ENCODE measurements at places on chromosomes 1 and 21.

- no peak for DNase-seq
Observed at GRCh38 chr1:31712630-31713029, 8.8 kb upstream of the COL16A1 start.

- no peak for DNase-seq
Observed at GRCh38 chr1:53330819-53331218, 2.9 kb upstream of the LRP8 start.

DNA sequence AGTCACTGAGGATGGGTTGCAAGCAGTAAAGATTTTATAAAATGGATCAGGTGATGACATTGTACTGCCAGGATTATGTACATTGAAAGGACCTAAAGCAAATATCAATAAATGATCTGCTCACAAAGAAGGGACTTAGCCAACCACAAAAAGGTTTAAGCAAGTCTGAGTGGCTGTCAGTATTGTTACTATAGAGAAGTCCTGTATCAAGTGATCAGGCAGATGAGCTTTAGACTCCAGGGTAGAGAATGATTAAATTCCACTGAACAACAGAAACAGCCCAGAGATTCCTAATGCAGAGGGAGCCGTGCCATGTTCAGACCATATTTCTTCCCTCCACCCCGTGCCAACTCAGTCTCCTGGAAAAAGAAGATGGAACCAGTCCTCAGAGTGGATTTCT, 138.9 kb downstream of the SETD4 start:
- DNase-seq = no peak

DNA sequence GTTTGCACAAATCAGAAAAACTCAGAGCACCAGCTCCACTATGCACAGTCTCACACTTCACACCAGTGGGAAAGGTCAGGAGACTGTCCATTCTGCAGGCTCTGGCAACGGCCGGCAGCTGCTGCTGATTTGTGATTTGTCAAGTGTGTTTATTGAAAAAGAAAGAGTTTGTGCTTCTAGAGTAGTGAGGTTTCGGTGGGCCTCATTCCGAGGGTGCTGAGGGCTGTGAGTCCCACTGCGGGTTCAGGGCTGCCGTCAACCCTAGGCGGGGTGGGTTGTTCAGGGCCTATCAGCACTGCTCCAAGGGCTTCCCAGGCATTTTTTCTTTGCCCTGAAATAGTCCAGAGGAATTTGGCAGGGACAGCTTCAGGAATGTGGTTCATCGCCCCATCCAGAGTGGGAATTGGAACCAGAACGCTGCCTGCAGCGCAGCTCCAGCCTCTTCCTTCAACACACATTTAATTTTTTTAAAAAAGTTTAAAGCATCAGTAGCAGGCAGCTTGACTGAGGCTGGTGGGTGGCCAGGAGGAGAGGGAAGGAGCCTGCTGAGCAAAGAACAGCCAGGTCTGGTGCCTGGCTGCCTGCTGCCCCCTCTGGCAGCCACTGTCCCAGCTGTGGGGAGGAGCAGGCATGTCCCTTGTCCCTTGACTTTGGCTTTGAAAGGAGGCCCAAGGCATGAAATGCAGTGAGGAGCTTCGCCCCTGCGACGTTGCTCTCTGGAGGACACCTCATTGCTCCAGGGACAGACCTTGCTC, 19.7 kb downstream of the STUM start:
- DNase-seq = no peak

DNA sequence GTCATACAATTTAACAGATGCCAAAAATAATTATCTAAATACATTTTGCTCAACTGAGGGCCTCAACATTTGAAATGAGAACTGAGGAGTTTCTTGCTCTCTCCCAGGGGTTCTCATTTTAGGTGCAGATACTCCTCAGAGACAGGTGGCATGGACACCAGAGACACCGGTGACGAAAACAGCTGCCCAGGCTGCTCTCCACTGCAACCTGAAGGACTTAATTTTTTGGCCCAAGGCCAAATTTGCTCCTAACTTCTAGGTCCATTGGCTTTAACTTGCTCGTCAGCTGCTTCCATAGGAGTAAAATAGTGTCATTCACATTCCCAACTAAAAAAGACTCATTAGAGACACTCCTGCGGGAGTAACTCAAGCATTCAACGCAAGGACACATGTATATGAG, 87.0 kb downstream of the NRIP1 start:
- no peak for DNase-seq

GRCh38 chr1:1349256-1350012, at the start of gene DVL1:
Gene DVL1 (minus strand): TSS chr1:1349418. CDS start chr1:1349065, 353 bp downstream.
- DNase-seq = peak; percentile 56

DNA sequence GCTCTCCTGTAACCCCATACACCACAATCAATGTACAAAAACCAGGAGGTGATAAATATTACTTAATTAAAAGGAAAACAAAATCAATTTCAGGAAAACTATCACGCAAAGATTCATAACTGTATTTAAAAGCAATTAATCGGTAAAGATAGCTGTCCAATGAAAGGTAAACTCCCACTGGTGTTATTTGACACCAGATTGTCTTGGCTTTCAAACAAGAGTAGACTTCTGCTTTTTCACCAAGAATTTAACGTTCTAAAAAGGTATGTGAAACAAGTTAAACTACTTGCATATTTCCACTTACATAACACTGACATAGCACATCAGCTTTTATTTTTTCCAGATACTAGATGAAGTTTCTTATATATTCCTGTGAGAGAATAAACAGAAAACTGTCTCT, 3.5 kb downstream of the PLPP3 start:
- no peak for DNase-seq

DNA sequence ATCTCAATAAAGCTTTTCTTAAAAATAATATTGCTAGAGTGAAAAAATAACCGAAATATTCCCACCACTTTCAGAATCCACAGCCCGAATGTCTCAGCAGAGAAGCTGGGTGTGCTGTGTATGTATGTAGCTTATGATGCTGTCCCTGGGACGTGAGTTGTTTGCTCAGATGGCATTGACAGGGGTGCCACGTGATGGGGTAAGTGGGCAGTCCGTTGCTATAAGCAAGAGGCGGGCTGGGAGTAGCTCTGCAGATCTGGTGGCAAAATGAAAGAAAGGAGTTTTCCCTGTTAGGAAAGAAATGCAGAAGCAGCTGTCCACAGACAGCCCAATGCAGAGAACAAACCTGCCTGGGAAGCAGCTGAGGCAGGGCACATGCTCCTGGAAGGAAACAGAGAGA, 3.8 kb upstream of the FAM20B start:
- DNase-seq = no peak

GRCh38 chr21:37270576-37271365, 3.6 kb upstream of the VPS26C start:
- no peak for DNase-seq

- no peak for DNase-seq
Observed at GRCh38 chr1:85387781-85388180, 77.2 kb downstream of the DDAH1 start.

- DNase-seq = no peak
Observed at GRCh38 chr1:94063379-94063778, 57.6 kb downstream of the ABCA4 start.

DNA sequence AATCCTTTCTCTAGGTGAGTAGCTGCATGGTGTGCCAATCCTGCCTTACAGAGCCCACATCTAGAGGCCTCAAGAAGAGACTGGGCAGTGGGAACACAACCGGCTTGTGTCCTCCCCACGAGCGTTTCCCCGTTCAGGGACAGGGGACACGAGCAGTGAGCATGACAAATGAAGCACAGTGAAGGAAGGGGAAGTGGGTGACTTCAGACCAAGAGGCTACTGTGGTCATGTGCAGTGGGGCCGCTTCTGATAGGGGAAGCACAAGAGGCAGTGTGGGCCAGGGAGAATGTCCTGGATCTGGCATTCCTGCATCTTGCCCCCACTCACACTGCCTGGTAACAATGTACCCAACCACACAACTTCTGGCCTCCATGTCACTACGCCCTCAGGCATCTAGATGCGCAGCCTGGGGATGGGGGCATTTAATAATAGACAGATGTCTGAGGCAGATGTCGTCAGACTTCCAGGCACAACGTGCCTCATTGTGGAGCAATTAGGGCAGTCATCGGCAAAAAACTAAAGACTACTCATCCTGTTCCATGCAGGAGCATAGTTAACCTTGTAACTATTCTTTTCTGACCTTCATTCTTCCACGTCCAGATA, 155.6 kb upstream of the NBPF11 start:
- DNase-seq = no peak

GRCh38 chr1:154595621-154596020, 12.4 kb downstream of the ADAR start:
- DNase-seq = no peak

GRCh38 chr1:206772243-206772937, at the start of gene IL10:
Gene IL10 (minus strand): TSS chr1:206772494. CDS start chr1:206772435, 59 bp downstream.
- no peak for DNase-seq

DNA sequence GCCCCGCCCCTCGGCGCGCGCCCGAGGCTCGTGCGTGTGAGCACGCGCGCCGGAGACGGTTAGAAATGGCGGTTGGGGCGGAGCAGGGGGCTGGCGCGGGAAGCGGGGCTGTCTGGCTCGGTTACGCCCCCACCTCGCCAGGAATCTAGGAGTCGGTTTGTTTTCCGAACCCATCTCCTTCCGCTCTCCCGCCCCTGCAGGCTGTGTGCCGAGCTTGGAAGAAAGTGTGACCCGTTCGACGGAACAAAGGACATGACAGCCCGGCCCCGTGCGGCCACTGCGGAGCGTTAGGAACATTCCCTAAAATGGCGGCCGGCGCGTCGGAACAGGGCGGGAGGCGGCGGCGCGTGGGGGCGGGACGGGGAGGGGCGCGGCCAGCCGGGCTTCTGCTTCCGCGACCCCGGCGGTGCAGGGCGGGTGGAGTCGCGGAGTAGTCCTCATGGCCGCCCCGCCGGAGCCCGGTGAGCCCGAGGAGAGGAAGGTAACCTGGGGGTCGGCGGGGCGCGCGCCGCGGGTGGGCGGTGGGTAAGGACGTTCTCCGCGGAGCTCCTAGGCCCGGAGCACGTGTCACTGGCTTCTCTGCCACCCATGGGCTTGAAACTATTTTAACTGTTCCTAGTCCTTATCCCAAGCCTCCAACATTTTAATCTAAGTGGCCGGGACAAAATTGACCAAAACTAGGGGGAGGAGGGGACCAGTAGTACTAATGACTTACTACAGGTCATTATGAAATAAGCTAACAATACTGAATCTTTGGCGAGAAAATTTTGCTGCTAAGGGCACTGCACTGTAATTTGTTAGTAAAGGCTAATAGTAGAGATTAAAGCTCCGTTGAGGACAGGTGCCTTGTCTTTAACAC, at the start of gene COX20:
Gene COX20 (plus strand): TSS at position 383 of the 859 bp plus-strand sequence. CDS start 57 bp downstream, at position 440.
- DNase-seq = peak; percentile 86

DNA sequence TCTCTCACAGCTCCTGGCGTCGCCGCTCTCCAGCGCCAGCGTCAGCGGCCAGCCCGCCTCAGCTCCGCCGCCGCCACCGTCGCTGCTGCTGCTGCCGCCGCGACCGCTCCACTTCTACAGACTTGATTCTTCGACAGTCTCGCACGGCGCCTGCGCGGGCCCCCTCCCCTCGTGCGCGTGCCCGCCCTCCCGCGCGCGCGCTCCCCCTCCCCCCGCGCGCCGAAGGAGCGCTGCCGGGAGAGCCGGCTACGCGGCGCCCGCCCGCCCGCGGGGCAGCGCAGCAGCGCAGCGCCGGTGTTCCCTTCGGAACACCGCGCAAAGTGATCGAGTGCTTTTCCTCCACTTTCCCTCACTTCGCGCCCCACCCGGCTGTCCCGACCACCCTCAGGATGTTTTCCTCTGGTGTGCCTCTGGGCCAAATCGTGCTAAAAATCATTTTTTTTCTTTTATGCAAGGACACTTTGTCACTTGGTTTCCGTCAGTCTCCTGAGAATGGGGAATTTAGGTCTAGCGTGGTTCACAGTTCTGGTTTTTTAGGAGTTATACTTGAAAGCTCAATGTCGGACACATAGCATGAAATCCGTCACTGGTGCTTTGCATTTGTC, at the start of gene IRF2BP2:
Gene IRF2BP2 (minus strand): TSS at position 118 of the 605 bp plus-strand sequence. CDS start 684 bp downstream, outside the sequence.
- DNase-seq = peak; percentile 83

GRCh38 chr1:53636621-53637171, 102.3 kb downstream of the GLIS1 start:
- DNase-seq = no peak

DNA sequence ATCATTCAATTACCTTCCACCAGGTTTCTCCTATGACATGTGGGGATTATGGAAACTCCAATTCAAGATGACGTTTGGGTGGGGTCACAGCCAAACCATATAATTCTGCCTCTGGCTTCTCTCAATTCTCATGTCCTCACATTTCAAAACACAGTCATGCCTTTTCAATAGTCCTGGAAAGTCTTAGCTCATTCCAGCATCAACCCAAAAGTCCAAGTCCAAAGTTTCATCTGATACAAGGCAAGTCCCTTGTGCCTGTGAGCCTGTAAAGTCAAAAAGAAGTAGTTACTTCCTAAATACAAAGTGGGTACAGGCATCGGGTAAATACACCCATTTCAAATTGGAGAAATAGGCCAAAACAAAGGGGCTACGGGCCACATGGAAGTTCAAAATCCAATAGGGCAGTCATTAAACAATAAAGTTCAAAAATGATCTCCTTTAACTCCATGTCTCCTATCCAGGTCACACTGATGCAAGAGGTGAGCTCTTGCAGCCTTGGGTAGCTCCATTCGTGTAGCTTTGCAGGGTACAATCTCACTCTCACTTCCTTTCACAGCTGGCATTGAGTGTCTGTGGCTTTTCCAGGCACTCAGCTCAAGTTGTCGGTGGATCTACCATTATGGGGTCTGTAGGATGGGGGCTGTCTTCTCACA, 112.9 kb downstream of the FCRL5 start:
- DNase-seq = no peak

DNA sequence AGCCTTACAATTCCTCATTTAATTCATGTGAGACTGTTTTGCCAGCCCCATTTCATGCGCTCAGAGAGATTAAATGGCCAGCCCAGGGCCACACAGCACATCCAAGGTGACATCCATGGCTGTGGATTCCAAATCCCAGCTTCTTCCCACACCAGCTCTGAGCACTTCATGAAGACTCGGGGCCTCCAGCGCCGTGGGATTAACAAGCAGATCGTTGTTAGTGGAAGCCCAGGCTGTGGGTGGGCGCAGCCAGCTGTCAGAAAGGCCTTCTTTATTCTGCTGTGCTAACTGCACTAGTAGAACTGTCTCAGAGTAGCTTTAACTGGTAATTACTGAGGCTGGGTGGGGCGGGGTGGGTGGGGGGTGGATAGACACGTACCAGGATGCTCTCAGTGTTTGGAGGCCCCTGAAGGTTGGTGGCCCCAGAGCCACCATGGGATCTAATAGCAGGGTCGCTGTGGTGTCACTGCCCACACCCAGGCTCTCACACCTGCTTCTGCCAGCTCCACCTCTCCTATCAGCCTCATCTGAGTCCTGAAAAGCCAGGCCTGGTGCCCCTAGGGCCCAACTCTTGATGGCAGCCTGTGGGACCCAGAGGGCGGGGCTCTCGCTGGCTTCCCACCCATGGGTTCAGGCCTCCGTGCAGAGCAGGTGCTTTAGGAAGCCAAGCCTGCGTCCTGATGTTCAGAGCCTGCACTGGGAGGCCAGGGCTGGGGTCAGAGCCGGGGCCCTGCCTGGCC, 3.4 kb downstream of the BMP8A start:
- no peak for DNase-seq

GRCh38 chr21:40425981-40426380, 421.0 kb downstream of the DSCAM start:
- DNase-seq = no peak

- no peak for DNase-seq
Observed at GRCh38 chr1:25826571-25826970, 6.8 kb downstream of the MTFR1L start.
